ENCODE measurements at places on chromosomes 3 and 15.

DNA sequence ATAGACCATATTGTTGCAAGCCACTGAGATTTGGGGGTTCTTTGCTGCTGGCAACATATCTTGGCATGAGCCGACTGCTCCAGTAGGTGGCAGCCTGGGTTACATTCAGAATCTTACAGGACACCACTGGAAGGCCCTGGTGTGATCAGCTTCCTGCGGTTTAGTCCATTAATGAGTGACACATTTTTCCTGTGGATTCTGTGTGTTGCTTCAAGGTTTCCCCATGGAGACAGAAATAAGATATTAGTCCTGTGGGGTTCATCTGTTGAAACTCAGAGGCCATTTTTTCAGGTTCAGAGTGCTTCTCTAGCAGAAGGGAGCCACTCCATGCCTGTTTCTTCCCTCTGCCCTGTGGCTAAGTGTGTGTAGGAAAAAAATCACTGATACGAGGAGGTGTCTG lies 116.2 kb downstream of the MFSD1 start:
- no peaks in the 10 kb centered on the region for H3K27me3 ChIP-seq
- H3K4me1 ChIP-seq: peaks cover 7% of the 10 kb centered on the region
- no peak overlapping the region for H3K27ac ChIP-seq
- H3K4me3 ChIP-seq: no peak overlapping the region
- DNase-seq: peak; percentile 56

DNA sequence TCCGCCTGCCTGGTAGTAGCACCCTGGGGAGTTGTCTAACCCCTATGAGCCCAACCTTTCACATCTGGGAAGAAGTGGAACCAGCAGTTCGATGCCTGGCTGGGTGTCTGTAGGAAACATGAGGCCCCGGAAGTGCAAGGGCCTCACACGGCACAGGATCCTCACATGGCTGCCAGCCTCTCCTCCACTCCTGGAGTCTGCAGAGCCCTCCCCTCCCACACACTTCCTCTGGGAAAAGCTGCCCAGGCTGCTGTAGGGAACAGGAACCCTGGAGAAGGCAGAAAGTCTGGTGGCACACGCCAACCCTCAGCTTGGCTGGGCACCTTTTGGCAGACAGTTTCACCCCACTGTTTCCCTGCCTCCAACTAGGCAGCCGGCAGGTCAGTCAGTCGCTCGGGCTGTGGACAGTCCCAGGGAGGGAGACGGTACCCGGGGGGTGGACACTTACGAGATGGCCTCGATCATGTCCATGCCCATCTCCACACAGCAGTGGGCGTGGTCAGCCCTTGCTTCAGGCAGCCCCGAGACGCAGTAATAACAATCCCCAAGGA lies 118.4 kb downstream of the ADCY5 start:
- no peaks in the 10 kb centered on the region for H3K4me1 ChIP-seq
- peaks cover 41% of the 10 kb centered on the region for H3K27me3 ChIP-seq
- no peak overlapping the region for H3K27ac ChIP-seq
- no peak overlapping the region for H3K4me3 ChIP-seq

GRCh38 chr3:11076711-11077110 lies 77.6 kb upstream of the HRH1 start:
- no peak for DNase-seq
- peaks cover 4% of the 10 kb centered on the region for H3K4me1 ChIP-seq
- H3K4me3 ChIP-seq: no peak overlapping the region

GRCh38 chr3:54604495-54604894 lies 323.4 kb downstream of the LRTM1 start:
- H3K27ac ChIP-seq: no peak overlapping the region
- no peaks in the 10 kb centered on the region for H3K4me1 ChIP-seq
- DNase-seq: no peak
- no peaks in the 10 kb centered on the region for H3K27me3 ChIP-seq
- no peak overlapping the region for H3K4me3 ChIP-seq

GRCh38 chr15:27747997-27748396 lies 351.1 kb downstream of the OCA2 start:
- no peak for DNase-seq
- H3K4me3 ChIP-seq: no peak overlapping the region
- no peaks in the 10 kb centered on the region for H3K27me3 ChIP-seq
- H3K27ac ChIP-seq: no peak overlapping the region
- H3K36me3 ChIP-seq: no peaks in the 10 kb centered on the region

- H3K4me3 ChIP-seq: no peak overlapping the region
- no peaks in the 10 kb centered on the region for H3K27me3 ChIP-seq
- peaks cover 5% of the 10 kb centered on the region for H3K4me1 ChIP-seq
- peaks cover 98% of the 10 kb centered on the region for H3K36me3 ChIP-seq
Observed at GRCh38 chr15:80945605-80946004, 44.0 kb downstream of the MESD start.

DNA sequence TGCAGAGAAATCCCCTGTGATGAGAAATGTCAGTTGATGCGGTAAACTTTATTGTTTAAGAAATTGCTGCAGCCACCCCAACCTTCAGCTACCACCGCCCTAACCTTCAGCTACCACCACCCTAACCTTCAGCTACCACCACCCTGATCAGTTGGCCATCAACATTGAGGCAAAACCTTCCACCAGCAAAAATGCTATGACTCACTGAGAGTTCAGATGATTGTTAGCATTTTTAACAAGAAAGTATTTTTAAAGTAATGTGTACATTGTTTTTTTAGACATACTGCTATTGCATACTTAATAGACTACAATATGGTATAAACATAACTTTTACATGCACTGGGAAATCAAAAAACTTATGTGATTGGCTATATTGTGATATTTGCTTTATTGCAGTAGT lies 30.0 kb downstream of the U2SURP start:
- H3K36me3 ChIP-seq: peaks cover 53% of the 10 kb centered on the region
- no peak overlapping the region for H3K27ac ChIP-seq
- no peaks in the 10 kb centered on the region for H3K4me1 ChIP-seq
- H3K4me3 ChIP-seq: no peak overlapping the region
- DNase-seq: no peak

- H3K27ac ChIP-seq: no peak overlapping the region
- H3K27me3 ChIP-seq: no peaks in the 10 kb centered on the region
- no peaks in the 10 kb centered on the region for H3K36me3 ChIP-seq
- no peak for DNase-seq
- H3K4me3 ChIP-seq: no peak overlapping the region
Observed at GRCh38 chr3:156630081-156630772, 44.2 kb upstream of the TIPARP start.

DNA sequence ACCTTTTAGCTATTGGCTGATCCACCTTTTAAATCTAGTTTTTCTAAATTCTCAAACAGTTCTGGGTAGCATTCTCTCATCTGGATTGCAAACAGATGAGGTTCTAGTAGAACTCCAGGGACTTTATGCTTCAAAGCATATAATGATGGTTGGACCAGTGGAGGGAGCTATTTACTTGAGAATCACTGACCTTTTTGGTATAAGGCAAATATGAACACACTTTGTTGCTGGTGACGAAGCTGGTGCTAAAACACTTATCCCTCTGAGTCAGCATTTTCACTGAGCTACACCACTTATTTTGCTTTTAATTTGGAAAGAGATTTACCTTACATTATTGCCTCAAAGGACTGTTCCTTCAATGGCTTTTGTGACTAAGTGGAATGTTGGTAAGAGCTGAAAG lies 58.6 kb upstream of the SLITRK3 start:
- DNase-seq: no peak
- H3K36me3 ChIP-seq: no peaks in the 10 kb centered on the region
- no peak overlapping the region for H3K4me3 ChIP-seq
- no peak overlapping the region for H3K27ac ChIP-seq

DNA sequence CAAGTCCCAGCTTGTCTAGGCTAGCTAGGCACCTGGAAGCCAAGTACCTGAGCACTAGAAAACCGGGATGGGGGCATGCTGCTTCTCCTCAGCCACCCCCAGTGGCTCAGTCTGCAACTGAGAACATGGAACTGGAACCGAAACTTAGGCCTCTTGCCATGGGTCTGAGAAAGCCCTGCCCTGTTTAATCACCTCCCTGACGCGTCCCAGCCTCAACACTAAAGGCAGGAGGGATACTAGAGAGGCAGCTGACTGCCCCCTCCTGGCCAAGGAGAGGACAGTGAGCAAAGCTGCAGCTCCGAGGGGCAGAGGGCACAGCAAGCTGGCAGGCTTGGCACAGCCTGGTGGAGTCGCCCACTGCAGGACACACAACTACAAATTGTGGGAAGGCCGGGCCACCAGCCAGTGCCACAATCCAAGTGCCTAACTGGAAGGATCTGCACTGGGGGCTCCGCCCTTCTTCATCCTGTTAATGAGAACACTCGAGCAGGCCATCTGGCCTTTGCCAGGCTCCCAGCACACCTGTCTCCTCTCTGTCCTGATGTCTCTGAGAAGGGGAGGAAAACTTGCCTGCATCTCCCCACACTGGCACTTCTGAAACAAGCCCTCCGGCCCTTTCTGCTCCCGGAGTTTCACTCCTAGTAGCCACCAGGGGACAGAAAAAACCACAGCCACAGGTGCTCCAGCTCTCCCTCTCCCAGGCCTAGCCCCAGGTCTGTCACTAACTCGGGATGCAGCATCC lies 53.7 kb downstream of the BDH1 start:
- no peaks in the 10 kb centered on the region for H3K36me3 ChIP-seq
- peak; percentile 99 for DNase-seq
- H3K27me3 ChIP-seq: no peaks in the 10 kb centered on the region
- peak overlapping the region; percentile 31 for H3K4me3 ChIP-seq

GRCh38 chr3:179958759-179959158 lies 78.0 kb downstream of the PEX5L start:
- no peaks in the 10 kb centered on the region for H3K36me3 ChIP-seq
- no peak overlapping the region for H3K27ac ChIP-seq
- no peak for DNase-seq
- no peaks in the 10 kb centered on the region for H3K27me3 ChIP-seq

GRCh38 chr3:8516047-8516661 lies 14.5 kb downstream of the LMCD1 start:
- peak overlapping the region; percentile 23 for H3K27ac ChIP-seq
- DNase-seq: no peak
- peaks cover 57% of the 10 kb centered on the region for H3K36me3 ChIP-seq
- H3K27me3 ChIP-seq: no peaks in the 10 kb centered on the region
- no peak overlapping the region for H3K4me3 ChIP-seq
- peaks cover 37% of the 10 kb centered on the region for H3K4me1 ChIP-seq

- no peaks in the 10 kb centered on the region for H3K4me1 ChIP-seq
- H3K27me3 ChIP-seq: no peaks in the 10 kb centered on the region
- no peak for DNase-seq
Observed at GRCh38 chr3:104190681-104191080, 1176.0 kb upstream of the ALCAM start.

- H3K36me3 ChIP-seq: no peaks in the 10 kb centered on the region
- H3K4me1 ChIP-seq: no peaks in the 10 kb centered on the region
- peaks cover 3% of the 10 kb centered on the region for H3K27me3 ChIP-seq
- DNase-seq: no peak
- H3K4me3 ChIP-seq: no peak overlapping the region
Observed at GRCh38 chr15:79529157-79529785, 97.1 kb downstream of the MINAR1 start.

GRCh38 chr3:65635657-65636056 lies 403.1 kb downstream of the MAGI1 start:
- no peaks in the 10 kb centered on the region for H3K4me1 ChIP-seq
- H3K36me3 ChIP-seq: no peaks in the 10 kb centered on the region
- no peak for DNase-seq
- no peak overlapping the region for H3K4me3 ChIP-seq
- H3K27ac ChIP-seq: no peak overlapping the region

GRCh38 chr15:37740623-37741141 lies 193.8 kb upstream of the TMCO5A start:
- H3K27me3 ChIP-seq: peaks cover 35% of the 10 kb centered on the region
- H3K36me3 ChIP-seq: no peaks in the 10 kb centered on the region
- H3K27ac ChIP-seq: no peak overlapping the region
- DNase-seq: no peak
- no peak overlapping the region for H3K4me3 ChIP-seq
- no peaks in the 10 kb centered on the region for H3K4me1 ChIP-seq

DNA sequence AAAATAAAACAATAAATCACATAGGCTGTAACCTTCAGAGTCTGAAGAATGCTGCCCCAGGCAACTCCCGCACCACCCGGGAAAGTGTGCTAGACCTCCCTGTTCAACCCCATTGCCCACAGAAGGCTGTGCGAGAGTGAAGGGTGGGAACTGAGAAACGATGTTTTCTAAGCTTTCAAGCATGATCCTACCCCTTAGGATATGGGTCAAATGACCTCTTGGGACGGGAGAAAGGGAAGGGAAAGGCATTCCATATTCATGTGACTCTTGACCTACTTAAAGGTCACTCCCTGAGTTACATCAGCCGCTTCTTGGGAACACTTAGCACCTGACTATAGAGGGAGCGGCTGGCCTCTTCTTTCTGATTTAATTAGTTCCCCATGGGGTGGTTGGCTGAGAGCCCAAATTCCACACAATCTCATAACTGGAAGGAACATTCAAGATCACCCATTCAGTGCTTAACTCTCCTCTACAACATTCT lies 114.7 kb upstream of the SLC24A5 start:
- no peak overlapping the region for H3K4me3 ChIP-seq
- H3K4me1 ChIP-seq: no peaks in the 10 kb centered on the region
- no peaks in the 10 kb centered on the region for H3K36me3 ChIP-seq
- H3K27me3 ChIP-seq: no peaks in the 10 kb centered on the region
- DNase-seq: no peak
- H3K27ac ChIP-seq: no peak overlapping the region

GRCh38 chr15:32936283-32936918 lies 218.6 kb downstream of the GREM1 start:
- H3K4me3 ChIP-seq: no peak overlapping the region
- no peaks in the 10 kb centered on the region for H3K36me3 ChIP-seq
- peaks cover 6% of the 10 kb centered on the region for H3K4me1 ChIP-seq
- peak overlapping the region; percentile 34 for H3K27ac ChIP-seq

GRCh38 chr3:125591116-125591760 lies 4.1 kb downstream of the OSBPL11 start:
- H3K4me3 ChIP-seq: no peak overlapping the region
- H3K27ac ChIP-seq: no peak overlapping the region
- H3K4me1 ChIP-seq: no peaks in the 10 kb centered on the region
- H3K27me3 ChIP-seq: no peaks in the 10 kb centered on the region

DNA sequence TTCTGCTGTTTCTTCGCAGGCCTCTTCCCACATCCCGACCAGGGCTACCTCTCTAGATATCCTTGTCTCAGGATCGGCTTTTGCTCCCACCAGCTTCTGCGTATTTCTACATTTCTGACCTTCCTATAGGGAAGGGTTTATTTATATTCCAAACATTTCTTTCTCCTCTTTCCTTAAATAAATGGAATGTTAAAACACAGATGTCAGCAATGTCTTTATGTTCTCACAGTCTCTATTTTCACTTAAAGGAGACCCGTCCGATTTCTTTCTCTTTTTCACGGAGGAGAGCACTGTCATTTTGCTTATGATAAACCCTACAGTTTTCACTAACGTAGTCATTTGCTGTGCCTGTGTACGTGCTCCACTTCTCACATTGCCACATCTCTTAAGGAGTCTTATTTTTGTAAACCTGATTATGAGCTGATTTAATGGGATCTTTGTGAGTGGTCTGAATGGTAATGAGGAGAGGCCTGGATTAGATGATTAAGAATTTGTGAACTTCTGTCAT lies 630 bp downstream of the KIF15 start:
- H3K4me1 ChIP-seq: peaks cover 7% of the 10 kb centered on the region
- peak overlapping the region; percentile 79 for H3K4me3 ChIP-seq

DNA sequence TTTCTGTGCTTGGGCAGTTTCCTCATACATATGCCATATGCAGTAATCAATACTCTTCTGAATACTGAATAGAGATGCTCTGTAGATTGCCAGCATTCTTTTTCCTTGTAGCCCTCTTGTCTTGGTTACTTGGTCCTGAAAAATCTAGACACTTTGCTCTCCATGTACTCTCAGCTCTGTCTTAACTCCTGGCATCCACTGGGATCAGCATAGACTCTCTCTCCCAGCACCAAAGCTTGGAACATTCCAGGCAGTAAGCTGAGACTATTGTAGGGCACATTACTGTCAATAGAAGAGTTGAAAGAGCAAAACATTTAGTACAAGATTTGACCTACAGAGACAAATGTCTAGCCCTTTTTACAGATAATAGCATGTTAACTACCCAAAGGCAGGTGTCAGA lies 1100.3 kb downstream of the TBL1XR1 start:
- H3K27me3 ChIP-seq: no peaks in the 10 kb centered on the region
- no peaks in the 10 kb centered on the region for H3K36me3 ChIP-seq
- DNase-seq: no peak
- H3K4me1 ChIP-seq: no peaks in the 10 kb centered on the region
- H3K27ac ChIP-seq: no peak overlapping the region

Data from osteoblast (primary cell).